ENCODE measurements at places on chromosomes 11 and 22. TPM values are rescaled to one million over a fixed set of nuclear protein-coding genes. Genes with fewer than 3 reads are reported as not detected.

GRCh38 chr11:31768749-31769640, 42.1 kb downstream of the PAX6 start:
- no peak for DNase-seq

- no peak for DNase-seq
These were observed 5.2 kb upstream of the SLN start for GRCh38 chr11:107716884-107717532.

DNA sequence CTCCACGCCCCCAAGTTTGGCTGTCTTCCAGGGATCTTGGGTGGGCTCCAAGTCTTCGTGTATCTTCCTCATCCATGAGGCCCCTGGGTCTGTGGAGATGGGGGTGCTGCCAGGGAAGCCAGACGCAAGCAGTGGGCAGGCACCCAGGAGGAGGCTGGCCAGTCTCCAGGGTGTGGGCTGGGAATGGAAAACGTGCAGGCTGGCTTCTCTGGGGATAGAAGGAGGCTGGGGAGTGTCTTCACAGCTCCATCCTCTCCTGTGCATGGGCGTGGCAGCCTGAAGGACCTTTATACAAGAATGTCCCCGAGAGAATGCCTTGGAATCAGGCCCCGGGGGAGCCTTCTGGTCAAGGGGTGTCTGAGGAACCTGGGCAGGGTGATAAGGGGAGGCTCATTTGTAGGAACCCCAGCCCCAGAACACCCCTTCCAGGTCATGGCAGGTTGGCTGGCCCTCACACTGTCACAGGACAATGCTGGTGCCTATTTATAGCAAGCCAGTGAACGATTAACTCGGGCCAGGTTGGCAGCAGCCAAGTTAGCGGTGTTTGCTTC, 14.0 kb downstream of the SGSM1 start:
- no peak for DNase-seq

- DNase-seq: peak; percentile 19
These were observed 56.8 kb upstream of the B3GAT1 start for GRCh38 chr11:134468796-134469195.

GRCh38 chr22:25139062-25139461, 60.6 kb upstream of the CRYBB3 start:
- DNase-seq: no peak

DNA sequence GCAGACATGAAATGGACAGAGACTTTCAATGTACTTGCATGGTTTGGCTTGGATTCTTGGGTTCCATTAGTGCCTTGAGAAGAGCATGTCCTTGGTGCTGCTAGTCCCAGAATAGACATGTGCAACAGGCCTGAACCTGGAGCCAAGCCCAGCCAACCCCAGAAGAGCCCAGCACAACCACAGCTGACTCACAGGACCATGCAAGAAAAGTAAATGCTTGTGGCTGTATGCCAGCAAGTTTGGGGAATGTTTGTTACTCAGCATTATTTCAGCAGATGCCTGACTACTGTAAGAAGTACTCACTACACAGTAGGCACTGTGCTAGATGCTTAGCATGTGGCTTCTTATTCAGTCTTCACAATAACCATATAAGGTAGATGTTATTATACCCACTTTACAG, 39.2 kb upstream of the HMGXB4 start:
- no peak for DNase-seq

DNA sequence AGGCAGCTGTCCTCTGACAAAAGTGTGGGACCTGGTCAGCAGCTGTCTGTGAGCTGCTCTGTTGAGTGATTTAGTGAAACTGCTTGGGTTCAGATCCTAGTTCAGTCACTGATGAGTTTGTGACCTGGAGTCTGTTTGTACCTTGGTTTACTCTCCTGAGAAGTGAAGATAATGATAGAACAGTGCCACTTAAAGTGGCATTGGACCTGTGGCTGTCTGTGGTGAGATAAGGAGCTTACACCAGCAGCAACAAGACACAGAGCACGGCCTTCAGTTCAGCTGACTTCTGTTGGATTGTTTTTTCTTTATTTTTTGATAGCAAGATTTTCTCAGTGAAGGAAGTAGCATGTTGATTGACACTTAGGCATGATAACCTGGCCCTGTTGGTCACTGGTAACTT, 46.2 kb upstream of the CTTN start:
- no peak for DNase-seq

DNA sequence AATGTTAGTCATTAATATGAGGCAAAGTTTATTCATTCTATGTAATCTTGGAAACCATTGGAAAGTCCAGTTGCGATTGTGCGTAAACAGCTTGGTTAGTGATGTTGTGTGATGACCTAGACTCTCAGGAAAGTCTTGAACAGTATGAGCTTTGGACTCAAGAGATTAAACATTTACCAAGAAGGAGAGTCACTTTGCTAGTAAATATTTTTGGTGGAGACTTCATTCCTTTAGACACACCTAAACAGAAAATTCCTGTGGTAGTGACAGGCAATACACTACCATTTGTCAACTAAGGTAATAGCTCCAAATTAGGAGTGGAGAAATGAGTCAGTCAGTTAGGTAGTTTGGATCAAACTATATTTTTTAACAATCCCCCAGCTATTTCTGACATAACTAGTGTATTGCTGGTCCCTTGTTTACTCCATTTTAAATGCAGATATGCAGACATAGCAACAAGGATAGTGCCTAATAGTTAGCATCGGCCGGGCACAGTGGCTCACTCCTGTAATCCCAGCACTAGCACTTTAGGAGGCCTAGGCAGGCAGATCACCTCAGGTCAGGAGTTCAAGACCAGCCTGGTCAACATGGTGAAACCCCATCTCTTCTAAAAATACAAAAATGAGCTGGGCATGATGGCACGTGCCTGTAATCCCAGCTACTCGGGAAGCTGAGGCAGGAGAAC, 89.3 kb downstream of the ARHGAP42 start:
- no peak for DNase-seq

- no peak for DNase-seq
These were observed 28.6 kb downstream of the PPP2R1B start for GRCh38 chr11:111737444-111738210.

DNA sequence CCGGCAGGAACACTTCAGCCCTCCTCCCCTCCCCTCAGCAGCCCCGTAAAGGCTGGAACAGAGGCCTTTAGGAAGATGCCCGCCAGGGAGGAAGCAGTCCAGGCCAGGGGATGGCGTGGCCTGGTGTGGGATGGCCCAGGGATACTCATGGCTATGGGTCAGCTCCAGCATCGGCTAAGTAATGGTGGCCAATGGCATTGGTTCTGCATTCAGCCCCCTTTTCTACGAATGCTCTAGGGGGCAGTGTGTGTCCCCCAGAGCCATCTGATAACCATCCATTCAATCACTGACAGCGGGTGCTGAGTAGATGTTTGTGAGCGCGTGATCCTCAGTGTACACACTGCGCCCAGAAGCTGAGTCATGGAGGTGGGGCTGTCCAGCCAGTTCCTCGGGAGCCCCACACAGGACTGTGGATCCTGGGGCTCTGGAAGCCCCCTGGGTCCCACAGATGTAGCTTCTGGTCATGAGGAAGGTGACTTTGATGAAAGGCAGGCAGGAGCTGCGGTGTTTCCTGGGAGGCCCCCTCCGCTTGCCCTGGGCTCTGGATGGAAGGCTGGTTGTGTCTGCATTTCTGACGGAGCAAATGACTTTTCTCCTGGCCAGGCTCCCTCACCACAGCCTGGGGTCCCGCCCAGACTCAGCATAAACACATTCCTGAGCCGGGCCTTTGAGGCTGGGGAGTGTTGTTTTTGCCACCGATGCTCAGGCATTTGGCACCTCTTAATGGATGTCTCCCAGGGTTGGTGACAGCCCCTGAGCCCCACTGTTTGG, 46.5 kb downstream of the FBLN1 start:
- DNase-seq: peak; percentile 58

DNA sequence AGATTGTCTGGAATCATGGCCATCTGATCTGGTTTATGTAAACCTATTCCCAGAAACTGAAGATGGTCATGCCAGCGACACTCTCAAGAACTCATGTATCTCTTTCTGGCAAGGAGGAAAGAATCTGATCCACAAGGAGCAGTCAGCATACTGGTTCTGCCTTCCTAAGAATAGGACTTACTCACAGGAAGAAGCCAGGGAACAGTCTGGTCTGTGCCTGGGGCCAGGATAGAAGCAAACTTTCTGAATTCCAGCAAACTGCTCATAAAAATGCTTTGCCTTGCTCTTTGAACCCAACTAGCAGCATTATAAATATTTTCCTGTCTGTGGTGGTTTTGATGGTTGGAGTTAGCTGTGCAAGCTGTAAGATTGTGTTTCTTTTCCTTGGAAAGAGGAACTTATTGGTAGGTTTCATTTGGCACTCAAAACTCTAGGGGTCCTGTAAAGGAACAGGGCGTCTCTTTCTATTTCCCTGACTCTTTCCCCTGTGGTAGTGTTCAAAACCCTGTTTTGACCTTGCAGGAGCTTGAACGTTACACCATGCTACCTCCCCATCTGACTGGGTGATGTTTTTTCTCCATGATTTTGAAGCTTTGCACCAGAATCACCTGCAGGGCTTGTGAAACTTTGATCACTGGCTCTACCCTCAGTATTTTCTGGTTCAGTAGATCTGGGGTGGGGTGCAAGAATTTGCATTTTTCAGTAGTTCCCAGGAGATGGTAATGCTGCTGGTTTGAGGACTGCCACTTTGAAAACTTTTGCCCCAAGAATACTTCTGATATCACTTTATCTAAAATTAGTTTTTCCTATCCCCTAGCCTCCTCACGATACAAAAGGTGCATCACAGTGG, 627.8 kb upstream of the ANO5 start:
- DNase-seq: no peak

GRCh38 chr11:9665749-9666148, 1.9 kb downstream of the SWAP70 start:
- no peak for DNase-seq

GRCh38 chr11:99065121-99065520, 44.4 kb downstream of the CNTN5 start:
- no peak for DNase-seq

- DNase-seq: peak; percentile 71
These were observed 21.8 kb downstream of the RPL3 start for GRCh38 chr22:39297490-39298240.

- DNase-seq: no peak
These were observed 80.9 kb downstream of the MED15 start for GRCh38 chr22:20588092-20588842.

GRCh38 chr11:67588136-67588503, 4.5 kb downstream of the GSTP1 start:
- DNase-seq: no peak

GRCh38 chr11:207863-208180, 314 bp downstream of the RIC8A start:
- no peak for DNase-seq

DNA sequence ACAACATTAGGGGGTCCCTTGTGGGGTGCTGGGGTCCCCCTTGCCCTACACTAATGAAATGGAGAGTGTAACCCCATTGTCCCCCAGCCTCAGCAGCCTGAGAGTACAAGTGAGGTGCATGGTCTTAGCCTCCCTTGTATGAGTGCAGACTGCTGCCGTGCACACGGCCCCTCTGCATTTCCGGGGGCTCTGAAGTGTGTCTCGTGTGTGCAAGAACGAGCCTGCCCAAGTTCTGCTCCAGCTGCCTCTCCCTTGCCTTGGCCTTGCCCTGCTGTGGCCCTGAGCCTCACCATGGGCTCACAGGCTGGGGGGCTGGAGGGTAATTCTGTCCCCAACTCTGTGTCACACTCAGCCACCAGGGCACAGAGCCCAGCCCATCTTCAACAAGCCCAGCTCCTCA, 5.2 kb upstream of the EHD1 start:
- no peak for DNase-seq

GRCh38 chr11:76640501-76640900, 30.0 kb downstream of the LRRC32 start:
- DNase-seq: no peak

GRCh38 chr11:100851147-100851546, 164.1 kb downstream of the ARHGAP42 start:
- DNase-seq: no peak

The SMTNL1 gene
- not detected for total RNA-seq

The THY1 gene
- 23.8 TPM for total RNA-seq

The OR5M10 gene
- total RNA-seq: not detected

The RIN1 gene
- total RNA-seq: 6.6 TPM

The OR52J3 gene
- total RNA-seq: not detected

The MRGPRX3 gene
- 2.0 TPM for total RNA-seq

The BTBD18 gene
- total RNA-seq: not detected

The IL17REL gene
- total RNA-seq: not detected
